Pancreas (tissue), 10 donors: ENCODE measurements at places on chromosomes 3 and 15. TPM values are rescaled to one million over a fixed set of nuclear protein-coding genes. Genes with fewer than 3 reads are reported as not detected.

GOLGA8G gene
- total RNA-seq, result not detected

TRPM1 gene
- not detected for total RNA-seq

NAALADL2 gene
- 6.3 TPM for total RNA-seq

CLDN16 gene
- 0.25 TPM for total RNA-seq

SLC28A1 gene
- total RNA-seq, result not detected

GLT8D1 gene
- total RNA-seq, result 19.0 TPM

CYP19A1 gene
- total RNA-seq, result 2.5 TPM

MLF1 gene
- 3.8 TPM for total RNA-seq

NAA80 gene
- total RNA-seq, result 2.6 TPM

MOBP gene
- total RNA-seq, result not detected

GRK7 gene
- total RNA-seq, result not detected

AGBL1 gene
- total RNA-seq, result not detected

CEMIP gene
- 0.41 TPM for total RNA-seq

CHRD gene
- 16.1 TPM for total RNA-seq

RYR3 gene
- 0.03 TPM for total RNA-seq

GRCh38 chr3:41431386-41431785 is 232.1 kb downstream of the CTNNB1 start:
- H3K27me3 ChIP-seq, result no peaks in the 10 kb centered on the region
- H3K27ac ChIP-seq, result no peak overlapping the region
- no peaks in the 10 kb centered on the region for H3K36me3 ChIP-seq
- no peak for DNase-seq

DNA sequence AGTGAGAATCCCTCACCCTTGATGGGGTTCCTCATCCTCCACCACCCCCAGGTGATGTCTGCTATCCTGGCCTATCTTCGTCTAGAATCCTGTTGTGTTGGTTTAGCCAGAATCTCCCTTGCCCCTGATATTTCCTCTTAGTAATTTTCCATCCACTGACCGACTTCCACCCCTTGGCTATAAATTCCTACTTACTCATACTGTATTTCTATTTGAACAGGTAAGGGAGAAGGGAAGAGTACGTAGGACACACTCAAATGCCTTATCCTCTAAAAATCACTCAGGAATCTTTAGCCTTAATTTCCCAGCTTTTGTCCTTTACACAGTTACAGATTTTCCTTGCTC is 678 bp upstream of the TFG start:
- no peaks in the 10 kb centered on the region for H3K27me3 ChIP-seq
- H3K4me3 ChIP-seq, result peak overlapping the region; percentile 77
- DNase-seq, result no peak
- no peaks in the 10 kb centered on the region for H3K4me1 ChIP-seq
- H3K27ac ChIP-seq, result peak overlapping the region; percentile 96
- peaks cover under 1% of the 10 kb centered on the region for H3K36me3 ChIP-seq

- no peak overlapping the region for H3K4me3 ChIP-seq
- peaks cover 3% of the 10 kb centered on the region for H3K27me3 ChIP-seq
- no peaks in the 10 kb centered on the region for H3K4me1 ChIP-seq
Observed at GRCh38 chr15:82062479-82063454, 16.9 kb upstream of the MEX3B start.

DNA sequence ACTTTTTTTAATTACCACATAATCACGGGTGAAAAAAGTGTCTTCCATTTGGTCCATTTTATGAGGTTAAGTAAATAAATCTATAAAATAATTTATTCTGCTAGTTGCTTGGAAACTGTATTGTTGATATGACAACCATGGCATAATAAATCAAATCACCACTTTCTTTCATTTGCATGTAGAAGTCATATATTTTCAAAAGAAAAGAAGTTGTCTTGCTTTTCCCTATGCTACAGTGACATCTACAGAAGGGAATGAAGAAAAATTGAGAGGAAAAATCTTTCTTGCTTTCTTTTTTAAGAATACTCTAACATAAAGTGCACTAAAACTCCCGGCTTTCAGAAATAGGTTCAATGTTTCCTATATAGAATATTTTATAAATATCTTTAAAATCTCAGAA is 228.5 kb downstream of the ZBBX start:
- no peak overlapping the region for H3K27ac ChIP-seq
- no peak overlapping the region for H3K4me3 ChIP-seq
- no peaks in the 10 kb centered on the region for H3K36me3 ChIP-seq
- no peaks in the 10 kb centered on the region for H3K27me3 ChIP-seq
- no peak for DNase-seq

DNA sequence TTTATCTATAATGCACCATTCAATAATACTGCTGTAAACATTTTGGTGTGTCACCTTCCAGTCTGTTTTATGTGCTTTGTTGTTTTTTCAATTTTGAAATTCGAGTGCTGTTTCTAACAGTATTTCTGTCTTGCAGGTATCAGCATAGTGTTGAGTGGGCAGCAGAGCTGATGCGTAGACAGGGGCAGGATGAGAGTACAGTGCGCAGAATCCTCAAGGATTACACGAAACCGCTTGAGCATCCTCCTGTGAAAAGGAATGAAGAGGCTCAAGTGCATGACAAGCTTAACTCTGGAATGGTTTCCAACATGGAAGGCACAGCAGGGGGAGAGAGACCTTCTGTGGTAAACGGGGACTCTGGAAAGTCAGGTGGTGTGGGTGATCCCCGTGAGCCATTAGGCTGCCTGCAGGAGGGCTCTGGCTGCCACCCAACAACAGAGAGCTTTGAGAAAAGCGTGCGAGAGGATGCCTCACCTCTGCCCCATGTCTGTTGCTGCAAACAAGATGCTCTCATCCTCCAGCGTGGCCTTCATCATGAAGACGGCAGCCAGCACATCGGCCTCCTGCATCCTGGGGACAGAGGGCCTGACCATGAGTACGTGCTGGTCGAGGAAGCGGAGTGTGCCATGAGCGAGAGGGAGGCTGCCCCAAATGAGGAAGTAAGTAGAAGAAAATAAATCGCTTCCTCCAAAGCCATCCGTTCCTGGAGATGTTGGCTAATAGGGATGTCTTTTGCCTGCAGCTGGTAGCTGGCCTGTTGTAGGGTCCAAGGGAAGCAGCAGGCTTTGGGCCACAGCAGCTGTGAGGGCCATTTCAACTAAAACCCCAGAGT is 19.1 kb downstream of the TSEN2 start:
- no peaks in the 10 kb centered on the region for H3K27me3 ChIP-seq
- no peaks in the 10 kb centered on the region for H3K4me1 ChIP-seq
- peaks cover 23% of the 10 kb centered on the region for H3K36me3 ChIP-seq
- DNase-seq, result no peak

DNA sequence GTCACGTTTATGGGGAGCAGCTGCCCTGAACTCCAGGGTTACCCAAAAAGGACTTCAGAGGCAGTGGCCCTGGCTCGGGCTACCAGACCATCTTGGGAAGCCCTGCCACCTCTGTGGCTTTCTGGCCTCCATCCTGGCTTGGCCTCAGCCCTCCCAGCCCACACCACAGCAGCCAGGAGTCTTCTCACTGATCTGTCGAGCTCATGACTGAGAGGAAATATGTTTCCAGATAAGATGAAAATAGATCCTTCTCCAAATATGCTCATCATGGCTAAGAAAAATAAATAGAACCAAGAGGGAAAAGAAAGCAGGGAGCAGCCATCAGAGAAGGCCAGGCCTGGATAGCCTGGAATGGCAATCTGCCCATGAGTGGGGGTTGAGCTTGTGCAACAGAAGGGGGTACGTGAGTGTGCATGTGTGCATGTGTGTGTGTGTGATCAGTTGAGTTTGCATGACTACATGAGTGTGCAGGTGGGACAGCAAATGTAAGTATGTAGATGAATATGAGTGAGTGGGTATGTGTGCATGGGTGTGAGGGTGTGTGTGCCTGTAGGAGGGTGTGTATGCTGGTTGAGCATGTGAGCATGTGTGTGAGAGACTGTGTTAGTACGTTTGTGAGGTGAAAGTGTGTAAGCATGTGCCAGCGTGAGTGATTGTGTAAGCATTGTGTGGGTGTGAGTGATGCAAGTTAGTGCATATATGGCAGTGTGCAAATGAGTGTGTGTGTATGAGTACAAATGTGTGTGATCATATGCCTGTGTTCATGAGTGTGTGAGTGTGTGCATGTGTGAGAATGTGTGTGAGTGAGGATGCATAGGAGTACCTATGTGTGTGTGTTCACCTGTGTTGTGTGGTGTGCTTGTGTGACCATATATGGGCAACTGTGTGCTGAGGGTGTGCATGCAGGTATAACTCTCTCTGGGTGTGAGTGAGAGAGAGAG is 9.9 kb upstream of the RFT1 start:
- DNase-seq, result no peak
- peaks cover 12% of the 10 kb centered on the region for H3K4me1 ChIP-seq
- no peaks in the 10 kb centered on the region for H3K27me3 ChIP-seq
- no peak overlapping the region for H3K27ac ChIP-seq
- H3K36me3 ChIP-seq, result no peaks in the 10 kb centered on the region

DNA sequence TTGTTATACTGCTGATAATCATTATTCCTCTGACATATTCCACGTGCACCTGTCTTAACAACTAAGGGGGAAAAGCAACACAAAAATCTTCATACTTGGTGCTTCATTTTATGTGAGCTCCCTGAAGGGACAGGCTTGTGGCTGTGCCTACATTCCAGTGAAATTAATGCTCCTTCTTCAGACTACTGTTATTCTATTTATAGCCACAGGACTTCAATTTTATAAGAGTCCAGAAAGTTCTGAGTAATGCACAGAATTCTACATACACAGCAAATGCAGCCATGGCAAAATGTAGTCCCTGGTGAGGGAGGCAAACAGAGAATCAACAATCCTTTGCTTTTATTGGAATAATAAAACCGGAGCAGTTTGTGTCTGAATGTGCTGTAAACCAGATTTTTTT is 417.1 kb downstream of the RBMS3 start:
- no peaks in the 10 kb centered on the region for H3K36me3 ChIP-seq
- H3K27ac ChIP-seq, result no peak overlapping the region
- no peaks in the 10 kb centered on the region for H3K4me1 ChIP-seq
- H3K4me3 ChIP-seq, result no peak overlapping the region
- H3K27me3 ChIP-seq, result no peaks in the 10 kb centered on the region

DNA sequence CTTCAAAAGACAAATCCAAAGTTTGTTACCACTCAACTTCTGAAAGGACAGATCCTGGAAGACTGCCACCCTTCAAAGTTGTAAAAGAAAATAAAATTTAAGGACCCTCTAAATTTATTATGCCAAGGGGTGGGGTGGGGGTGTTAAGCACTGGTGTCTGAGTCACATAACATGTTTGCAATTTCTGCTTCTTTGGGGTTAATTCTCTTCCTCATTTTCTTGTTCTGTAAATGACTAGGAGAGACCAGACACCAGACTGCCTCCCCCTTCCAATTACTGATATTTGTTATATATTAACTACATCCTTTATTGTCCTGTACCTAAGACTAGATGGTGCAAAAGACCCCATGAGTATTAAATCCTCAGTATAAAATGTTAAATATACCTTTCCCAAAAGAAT is 242.8 kb downstream of the ZNF385D start:
- no peak overlapping the region for H3K4me3 ChIP-seq
- no peak overlapping the region for H3K27ac ChIP-seq
- no peaks in the 10 kb centered on the region for H3K27me3 ChIP-seq
- H3K4me1 ChIP-seq, result no peaks in the 10 kb centered on the region

- H3K27ac ChIP-seq, result no peak overlapping the region
- H3K4me3 ChIP-seq, result no peak overlapping the region
- no peaks in the 10 kb centered on the region for H3K36me3 ChIP-seq
- no peaks in the 10 kb centered on the region for H3K4me1 ChIP-seq
- H3K27me3 ChIP-seq, result no peaks in the 10 kb centered on the region
- no peak for DNase-seq
Observed at GRCh38 chr3:187623285-187623814, 46.8 kb downstream of the SST start.

DNA sequence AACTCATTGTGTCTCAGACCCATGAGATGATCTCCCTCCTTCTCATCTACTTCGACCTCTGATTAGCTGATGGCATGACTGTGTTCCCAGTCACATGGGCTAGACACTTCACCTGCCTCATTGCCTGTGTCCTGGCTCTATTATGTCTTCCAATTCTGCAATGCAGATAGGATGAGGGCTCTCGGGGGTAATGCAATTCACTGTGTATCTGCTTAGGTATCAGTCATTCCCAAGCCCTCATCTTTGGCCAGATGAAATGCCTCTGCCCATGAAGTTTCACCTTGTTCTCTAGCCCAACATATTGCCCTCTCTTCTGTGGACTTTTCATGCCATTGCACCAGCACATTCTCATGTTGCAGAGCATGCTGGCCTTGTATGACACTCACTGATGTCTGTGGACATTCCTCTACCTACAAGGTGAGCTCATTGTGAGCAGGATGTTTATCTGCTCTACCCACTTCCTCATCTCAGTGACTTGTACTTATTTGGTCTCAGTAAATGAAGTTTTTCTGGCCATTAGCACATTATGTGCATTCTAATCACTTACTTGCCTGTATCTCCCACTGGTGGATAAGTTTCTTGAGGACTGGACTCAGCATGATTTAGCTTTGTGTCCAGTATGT is 32.3 kb downstream of the MOBP start:
- no peak overlapping the region for H3K4me3 ChIP-seq
- H3K27me3 ChIP-seq, result peaks cover 13% of the 10 kb centered on the region
- no peaks in the 10 kb centered on the region for H3K36me3 ChIP-seq
- H3K4me1 ChIP-seq, result no peaks in the 10 kb centered on the region

DNA sequence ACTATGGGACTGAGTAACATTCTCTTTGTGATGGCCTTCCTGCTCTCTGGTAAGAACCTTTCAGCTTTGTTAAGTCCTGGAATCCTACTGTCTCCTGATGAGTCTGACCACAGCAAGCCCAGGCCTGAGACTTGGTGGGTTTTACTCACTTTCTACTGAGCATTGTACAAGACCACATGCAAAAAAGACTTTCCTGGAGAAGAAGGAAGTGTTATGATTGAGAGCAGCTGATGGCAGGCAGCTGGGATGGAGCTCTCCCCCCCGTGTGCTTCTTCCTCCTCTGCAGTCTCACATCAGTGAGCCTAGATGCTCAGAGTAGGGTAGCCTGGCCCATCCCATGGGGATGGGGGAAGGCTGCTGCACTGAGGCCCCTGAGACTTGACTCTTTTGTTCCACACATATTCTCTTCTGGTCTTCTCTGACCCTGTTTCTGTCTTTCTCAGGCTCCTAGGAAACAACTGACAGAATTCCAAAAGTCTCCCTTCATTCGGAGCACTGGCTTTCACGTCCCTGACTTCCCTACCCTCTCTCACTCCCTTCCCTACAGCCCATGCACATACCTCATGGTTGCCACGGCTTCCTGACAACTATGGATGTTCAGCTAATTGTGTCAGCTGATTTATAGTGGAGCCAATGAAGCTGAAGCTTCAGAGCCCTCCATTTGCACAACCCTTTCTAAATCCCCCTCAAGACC is 36.6 kb downstream of the CD86 start:
- H3K27ac ChIP-seq, result no peak overlapping the region
- no peaks in the 10 kb centered on the region for H3K27me3 ChIP-seq
- no peak for DNase-seq
- H3K4me1 ChIP-seq, result no peaks in the 10 kb centered on the region
- no peaks in the 10 kb centered on the region for H3K36me3 ChIP-seq

DNA sequence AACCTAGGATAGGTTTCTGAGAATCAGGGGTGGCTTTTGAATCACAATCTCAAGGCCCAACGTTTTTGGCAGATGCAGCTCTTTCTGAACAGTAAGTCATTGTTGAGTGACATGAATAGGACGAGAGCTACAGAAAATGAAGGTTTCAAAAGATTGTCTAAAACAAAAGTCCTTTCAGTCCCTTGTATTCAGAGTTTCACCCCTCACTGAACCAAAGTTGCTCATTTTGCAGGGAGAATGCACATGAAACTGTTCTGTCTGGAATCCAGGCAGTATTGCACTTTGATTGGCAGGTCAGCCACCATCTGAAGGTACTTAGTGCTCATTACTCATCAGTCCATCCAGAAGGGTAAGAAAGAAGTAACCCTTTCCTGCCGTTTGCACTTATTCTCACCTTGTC is 24.1 kb upstream of the RASGRP1 start:
- H3K4me1 ChIP-seq, result no peaks in the 10 kb centered on the region
- no peak overlapping the region for H3K4me3 ChIP-seq
- H3K27ac ChIP-seq, result peak overlapping the region; percentile 23
- no peaks in the 10 kb centered on the region for H3K27me3 ChIP-seq
- no peak for DNase-seq
